Heart left ventricle (tissue), 16 donors: ENCODE measurements at places on chromosomes 7 and 10. TPM values are rescaled to one million over a fixed set of nuclear protein-coding genes. Genes with fewer than 3 reads are reported as not detected.

- no peak for DNase-seq
Observed at GRCh38 chr7:30596721-30597120, 2.0 kb downstream of the GARS1 start.

- DNase-seq = no peak
Observed at GRCh38 chr7:102214477-102215072, 72.1 kb upstream of the SH2B2 start.

GRCh38 chr7:31950091-31950755 lies 120.0 kb downstream of the PDE1C start:
- DNase-seq = no peak

DNA sequence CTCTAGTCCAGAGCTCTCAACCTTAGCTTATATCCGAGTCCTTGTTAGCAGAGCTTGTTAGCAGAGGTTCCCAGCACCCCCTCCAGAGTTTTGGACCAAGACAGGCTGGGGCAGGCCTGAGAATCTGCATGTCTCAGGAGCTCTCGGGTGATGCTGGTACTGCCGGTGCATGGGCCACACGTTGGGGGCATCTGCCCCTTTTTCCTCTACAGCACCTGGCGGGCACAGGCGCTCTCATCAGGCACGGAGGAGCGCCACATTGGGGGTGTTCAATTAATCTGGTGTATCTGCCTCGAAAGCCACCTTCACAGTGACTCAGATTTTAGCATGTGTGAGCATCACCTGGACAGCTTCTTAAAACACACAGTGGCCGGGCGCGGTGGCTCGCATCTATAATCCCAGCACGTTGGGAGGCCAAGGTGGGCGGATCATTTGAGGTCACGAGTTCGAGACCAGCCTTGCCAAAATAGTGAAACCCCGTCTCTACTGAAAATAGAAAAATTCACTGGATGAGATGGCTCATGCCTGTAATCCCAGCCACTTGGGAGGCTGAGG lies 117.7 kb downstream of the ELFN1 start:
- no peak for DNase-seq

DNA sequence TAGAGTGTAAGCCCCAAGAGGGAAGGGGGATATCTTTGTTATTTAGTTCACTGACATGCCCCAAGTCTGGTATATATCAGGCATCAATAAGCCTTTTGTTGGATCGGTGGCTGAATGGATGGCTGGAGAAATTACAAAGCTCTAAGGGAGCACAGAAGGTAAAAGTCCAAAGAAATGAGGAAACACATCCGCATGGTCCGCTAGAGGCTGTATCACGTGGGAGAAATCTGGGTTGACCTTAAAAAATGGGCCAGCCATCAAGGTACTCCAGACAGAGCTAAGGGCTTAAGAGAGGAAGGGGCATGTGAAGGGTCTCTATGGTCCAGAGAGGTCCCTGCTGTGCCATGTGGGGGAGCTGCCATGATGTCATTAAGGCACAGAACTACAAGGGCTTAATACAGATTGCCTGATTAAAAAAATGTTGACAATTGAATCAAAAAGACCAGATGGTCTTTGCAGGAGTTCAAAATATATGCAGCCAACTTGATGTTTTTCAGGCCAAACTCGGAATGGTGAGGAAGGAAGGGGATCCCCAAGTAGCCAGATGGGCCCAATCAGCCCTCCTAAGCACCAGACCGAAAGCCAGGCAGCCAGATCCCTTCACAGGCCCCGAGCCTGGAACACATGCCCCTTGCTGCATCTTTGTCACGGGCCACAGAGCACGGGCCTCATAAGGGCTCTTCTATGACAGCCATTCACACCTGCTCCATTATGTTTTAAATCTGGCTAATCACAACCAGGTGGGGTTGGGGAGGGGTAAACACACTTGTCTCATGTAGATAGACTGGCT lies 31.9 kb downstream of the SCRN1 start:
- DNase-seq = no peak

Gene PILRA
- 1.8 TPM for polyA plus RNA-seq

Gene OR2A1
- 0.04 TPM for polyA plus RNA-seq

Gene MAD1L1
- 21.8 TPM for polyA plus RNA-seq

Gene CPN1
- not detected for polyA plus RNA-seq

Gene ST8SIA6
- polyA plus RNA-seq = 0.80 TPM
